Progenitor cell of endocrine pancreas (in vitro differentiated cells): ENCODE measurements at places on chromosomes 2 and 18.
A peak's percentile ranks its signal among the peaks of the same experiment; 100 is the strongest.

DNA sequence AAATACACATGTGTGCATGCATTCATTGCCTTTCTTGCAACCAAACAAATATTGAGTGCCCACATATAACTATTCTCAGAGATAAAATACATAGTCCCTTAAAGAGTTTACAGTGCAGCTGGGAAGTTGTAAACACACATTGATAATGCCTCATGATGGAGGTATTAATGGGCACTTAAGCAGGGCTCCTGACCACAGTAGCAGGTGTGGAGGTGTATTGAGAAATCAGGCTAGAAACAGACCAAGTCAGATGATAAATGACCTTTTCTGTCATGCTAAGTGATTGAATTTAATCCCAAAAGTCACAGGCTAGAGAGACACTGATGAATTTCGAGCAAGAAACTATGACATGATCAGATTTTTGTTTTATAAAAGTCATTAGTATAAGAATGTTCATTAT lies 157.7 kb downstream of the ZNF385B start:
- H3K4me3 ChIP-seq: no peak overlapping the region
- H3K27me3 ChIP-seq: no peaks in the 10 kb centered on the region
- H3K4me1 ChIP-seq: no peaks in the 10 kb centered on the region
- no peak overlapping the region for H3K27ac ChIP-seq

DNA sequence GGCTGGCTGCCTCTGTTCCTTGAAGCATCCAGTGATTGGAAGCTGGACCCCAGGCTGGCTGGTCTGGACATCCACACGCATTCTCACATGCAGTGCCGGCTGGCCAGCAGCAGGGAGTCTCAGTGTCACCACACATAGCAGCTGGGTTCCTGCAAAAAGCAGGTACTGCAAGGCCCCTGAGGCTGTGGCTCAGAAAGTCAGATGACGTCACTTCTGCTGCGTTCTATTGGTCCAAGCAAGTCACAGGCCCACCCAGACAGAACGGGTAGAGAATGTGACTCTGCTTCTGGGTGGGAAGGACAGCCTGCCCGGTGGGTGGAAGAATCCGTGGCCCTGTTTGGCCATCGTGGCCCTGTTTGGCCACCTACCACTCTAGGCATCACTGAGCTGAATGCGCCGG lies 51.3 kb upstream of the SPP2 start:
- H3K36me3 ChIP-seq: no peaks in the 10 kb centered on the region
- no peak for DNase-seq
- no peaks in the 10 kb centered on the region for H3K4me1 ChIP-seq
- H3K27ac ChIP-seq: no peak overlapping the region

DNA sequence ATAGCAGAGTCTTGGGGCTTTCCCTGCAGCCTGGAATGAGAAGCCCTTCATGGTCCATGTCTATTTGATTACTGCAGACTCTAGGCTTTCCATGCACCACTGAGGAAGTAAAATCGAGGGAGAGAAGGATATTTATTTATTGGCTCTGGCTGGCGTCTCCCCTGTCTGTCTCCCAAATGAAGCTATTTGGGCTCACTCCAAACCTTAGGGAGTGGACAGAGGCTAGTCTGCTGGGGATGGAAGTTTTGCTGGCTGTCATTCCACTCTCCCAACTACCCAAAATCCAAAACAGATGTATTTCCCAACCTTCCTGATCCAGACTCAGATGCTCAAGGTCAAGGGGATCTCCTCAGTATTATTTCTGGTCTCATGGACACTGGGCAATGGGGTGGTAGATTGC lies 33.7 kb downstream of the TMEM17 start:
- peaks cover 7% of the 10 kb centered on the region for H3K27me3 ChIP-seq
- peaks cover 12% of the 10 kb centered on the region for H3K4me1 ChIP-seq
- H3K4me3 ChIP-seq: no peak overlapping the region
- H3K36me3 ChIP-seq: no peaks in the 10 kb centered on the region
- no peak for DNase-seq
- H3K27ac ChIP-seq: no peak overlapping the region

GRCh38 chr18:57881818-57882413 lies 78.8 kb upstream of the ATP8B1 start:
- peak; percentile 49 for DNase-seq
- H3K4me1 ChIP-seq: no peaks in the 10 kb centered on the region
- no peaks in the 10 kb centered on the region for H3K27me3 ChIP-seq
- no peak overlapping the region for H3K4me3 ChIP-seq
- no peak overlapping the region for H3K27ac ChIP-seq

DNA sequence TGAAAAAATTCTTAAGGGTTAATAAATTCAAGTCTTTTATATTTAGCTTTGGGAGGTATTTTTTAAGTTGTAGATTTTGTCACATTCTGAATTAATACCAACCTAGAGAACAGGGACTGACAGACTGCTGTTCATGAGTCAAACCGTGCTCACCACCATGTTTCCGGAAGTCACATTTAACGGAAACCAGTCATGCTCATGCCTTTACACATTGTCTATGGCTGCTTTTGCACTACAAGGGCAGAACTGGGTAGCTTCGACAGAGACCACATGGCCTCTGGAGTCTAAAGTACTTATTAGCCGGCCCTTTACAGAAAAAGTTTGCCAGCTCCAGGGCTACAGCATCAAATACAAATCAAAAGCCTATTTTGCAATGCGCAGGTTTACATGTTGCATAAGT lies 33.3 kb downstream of the LONRF2 start:
- no peak overlapping the region for H3K4me3 ChIP-seq
- no peaks in the 10 kb centered on the region for H3K27me3 ChIP-seq
- peaks cover 9% of the 10 kb centered on the region for H3K4me1 ChIP-seq
- no peak for DNase-seq
- peaks cover 7% of the 10 kb centered on the region for H3K36me3 ChIP-seq
- no peak overlapping the region for H3K27ac ChIP-seq

- H3K4me3 ChIP-seq: no peak overlapping the region
- H3K36me3 ChIP-seq: no peaks in the 10 kb centered on the region
- no peak overlapping the region for H3K27ac ChIP-seq
- H3K27me3 ChIP-seq: no peaks in the 10 kb centered on the region
- DNase-seq: no peak
These were observed 158.0 kb upstream of the RAB6C start for GRCh38 chr2:129821445-129821844.

DNA sequence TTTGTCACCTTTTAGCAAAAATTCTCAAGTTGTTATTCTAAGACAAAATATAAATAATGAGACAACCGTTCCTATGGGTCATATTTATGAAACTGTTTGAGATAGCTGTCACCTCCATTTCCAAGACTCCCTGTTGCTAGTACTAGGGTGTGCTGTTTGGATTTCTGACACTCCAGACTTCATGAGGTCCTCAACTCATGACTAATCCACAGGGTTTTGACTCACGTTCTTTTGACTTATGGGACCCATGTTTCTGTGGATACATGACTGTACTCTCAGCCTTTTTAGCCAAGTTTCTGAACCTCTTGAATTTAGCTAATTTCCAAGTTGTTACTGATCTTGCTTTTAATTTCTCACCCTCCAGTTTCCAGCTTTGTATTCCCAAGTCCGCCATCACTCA lies 178.7 kb upstream of the FAM98A start:
- H3K27me3 ChIP-seq: no peaks in the 10 kb centered on the region
- H3K4me3 ChIP-seq: no peak overlapping the region
- DNase-seq: no peak
- peaks cover 3% of the 10 kb centered on the region for H3K4me1 ChIP-seq

DNA sequence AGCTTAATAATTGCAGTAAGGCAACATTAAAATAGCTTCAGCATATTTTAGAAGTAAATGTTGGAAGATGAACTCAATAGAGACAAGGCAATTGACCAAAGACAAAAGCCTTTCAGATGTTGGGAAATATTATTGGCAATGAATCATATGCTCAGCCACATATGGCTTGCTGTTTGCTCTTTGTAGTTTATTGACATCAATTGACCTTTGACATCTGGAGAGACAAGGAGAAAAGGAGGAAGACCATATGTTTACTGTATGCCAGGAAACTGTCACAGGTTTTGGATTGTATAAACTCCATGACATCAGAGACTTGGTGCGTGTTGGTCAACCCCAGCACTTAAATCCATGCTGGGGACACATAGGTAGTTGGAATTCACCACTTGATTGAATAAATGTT lies 60.6 kb upstream of the SLC16A14 start:
- H3K4me1 ChIP-seq: peaks cover 5% of the 10 kb centered on the region
- no peaks in the 10 kb centered on the region for H3K27me3 ChIP-seq
- H3K36me3 ChIP-seq: no peaks in the 10 kb centered on the region
- no peak for DNase-seq
- no peak overlapping the region for H3K27ac ChIP-seq

DNA sequence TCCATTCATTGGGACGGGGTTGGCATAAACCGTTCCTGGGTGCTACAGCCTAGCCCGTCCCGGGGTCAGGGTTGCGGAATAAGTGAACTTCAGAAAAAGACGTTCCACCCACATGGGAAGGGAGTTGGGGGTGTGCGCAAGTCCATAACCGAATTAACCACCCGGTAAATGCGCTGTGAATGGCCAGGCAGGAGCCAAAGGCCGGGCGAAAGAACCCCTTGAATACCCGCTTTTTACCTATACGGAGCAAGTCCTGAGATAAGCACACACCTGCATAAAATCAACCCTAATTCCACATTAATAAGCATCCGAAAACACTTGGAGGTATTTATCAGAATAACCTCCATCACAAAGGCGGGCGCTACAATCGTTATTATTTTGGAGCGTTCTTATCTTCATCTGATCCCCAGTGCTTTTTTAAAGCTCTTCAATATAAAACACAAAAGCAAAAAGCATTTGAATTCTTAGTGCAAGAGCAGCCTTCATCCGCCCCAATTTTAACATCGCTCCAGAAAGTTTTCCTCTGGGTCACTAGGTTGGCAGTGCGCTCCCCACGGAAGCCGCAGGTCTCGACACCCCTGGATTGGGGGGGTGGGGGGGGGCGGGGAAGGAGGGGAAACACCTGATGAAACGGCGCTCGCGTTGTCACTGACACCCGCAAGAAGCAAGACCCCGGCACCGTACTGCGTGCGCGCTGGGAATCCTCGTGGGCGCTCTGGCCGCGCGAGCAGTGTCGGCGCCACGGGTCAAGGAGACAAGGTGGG lies 1.2 kb downstream of the SATB2 start:
- peak overlapping the region; percentile 91 for H3K27ac ChIP-seq
- DNase-seq: no peak
- peak overlapping the region; percentile 66 for H3K4me3 ChIP-seq
- no peaks in the 10 kb centered on the region for H3K36me3 ChIP-seq

- no peak overlapping the region for H3K4me3 ChIP-seq
- DNase-seq: no peak
- H3K27ac ChIP-seq: no peak overlapping the region
These were observed 17.8 kb upstream of the KLHL30 start for GRCh38 chr2:238120463-238121298.

- no peaks in the 10 kb centered on the region for H3K36me3 ChIP-seq
- DNase-seq: no peak
- H3K4me1 ChIP-seq: peaks cover 3% of the 10 kb centered on the region
- H3K4me3 ChIP-seq: no peak overlapping the region
- H3K27ac ChIP-seq: no peak overlapping the region
These were observed 274.3 kb downstream of the PRKCE start for GRCh38 chr2:45925636-45926366.

DNA sequence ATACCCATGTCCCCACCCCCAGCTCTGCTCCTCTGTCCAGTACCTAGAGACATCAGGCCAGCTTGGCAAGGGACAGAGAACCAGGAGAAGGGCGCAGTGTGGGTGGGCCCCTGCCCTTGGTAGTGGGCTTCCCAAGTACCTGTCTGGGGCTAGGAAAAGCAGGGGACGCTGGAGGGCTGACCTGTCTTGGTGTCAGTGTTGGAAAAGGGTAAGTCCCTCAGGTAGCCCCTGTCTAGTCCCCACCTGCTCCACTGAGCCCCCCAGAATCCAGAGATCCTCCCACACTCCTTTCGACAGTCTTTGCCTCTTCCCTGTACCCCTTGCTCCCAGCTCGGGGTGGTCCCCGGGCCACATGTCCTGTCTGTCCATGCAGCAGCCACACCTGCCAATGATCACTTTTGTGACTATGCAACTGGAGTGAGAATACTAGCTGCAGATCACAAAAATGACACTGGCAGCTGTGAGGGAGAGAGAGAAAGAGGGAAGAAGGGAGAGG lies 14.6 kb downstream of the DNAJB2 start:
- H3K27me3 ChIP-seq: peaks cover 18% of the 10 kb centered on the region
- H3K4me1 ChIP-seq: peaks cover 3% of the 10 kb centered on the region
- no peaks in the 10 kb centered on the region for H3K36me3 ChIP-seq
- DNase-seq: no peak
- peak overlapping the region; percentile 18 for H3K4me3 ChIP-seq
- H3K27ac ChIP-seq: no peak overlapping the region

DNA sequence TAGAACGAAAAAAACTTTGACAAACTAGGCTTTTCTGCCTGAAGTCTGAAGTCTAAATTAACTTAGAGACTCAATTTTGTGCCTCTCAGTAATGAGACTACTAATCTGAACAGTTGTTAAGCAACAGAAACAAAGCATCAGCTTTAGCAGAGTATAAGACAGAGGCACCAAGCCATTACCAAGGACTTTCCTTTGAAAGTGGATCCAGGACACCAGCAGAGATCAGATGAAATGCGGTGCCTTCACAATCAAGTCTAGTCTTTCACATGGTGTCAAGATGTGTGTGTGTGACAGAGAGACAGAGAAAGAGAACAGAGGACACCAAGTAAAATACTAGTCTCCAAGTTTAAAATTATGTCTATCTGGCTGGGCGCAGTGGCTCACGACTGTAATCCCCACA lies 1502.9 kb downstream of the LRP1B start:
- H3K27ac ChIP-seq: no peak overlapping the region
- DNase-seq: no peak
- H3K36me3 ChIP-seq: no peaks in the 10 kb centered on the region
- H3K4me1 ChIP-seq: no peaks in the 10 kb centered on the region
- no peaks in the 10 kb centered on the region for H3K27me3 ChIP-seq
- no peak overlapping the region for H3K4me3 ChIP-seq

GRCh38 chr2:137870682-137871081 lies 93.6 kb upstream of the HNMT start:
- no peak overlapping the region for H3K27ac ChIP-seq
- no peak for DNase-seq
- H3K36me3 ChIP-seq: no peaks in the 10 kb centered on the region

GRCh38 chr2:102187496-102188150 lies 800 bp downstream of the IL1RL2 start:
- peak overlapping the region; percentile 41 for H3K27ac ChIP-seq
- H3K4me1 ChIP-seq: peaks cover 4% of the 10 kb centered on the region
- DNase-seq: no peak
- peaks cover 33% of the 10 kb centered on the region for H3K27me3 ChIP-seq

- H3K27me3 ChIP-seq: no peaks in the 10 kb centered on the region
- H3K4me1 ChIP-seq: no peaks in the 10 kb centered on the region
- no peaks in the 10 kb centered on the region for H3K36me3 ChIP-seq
- H3K4me3 ChIP-seq: no peak overlapping the region
These were observed 2082.4 kb upstream of the PIK3C3 start for GRCh38 chr18:39872651-39873050.

DNA sequence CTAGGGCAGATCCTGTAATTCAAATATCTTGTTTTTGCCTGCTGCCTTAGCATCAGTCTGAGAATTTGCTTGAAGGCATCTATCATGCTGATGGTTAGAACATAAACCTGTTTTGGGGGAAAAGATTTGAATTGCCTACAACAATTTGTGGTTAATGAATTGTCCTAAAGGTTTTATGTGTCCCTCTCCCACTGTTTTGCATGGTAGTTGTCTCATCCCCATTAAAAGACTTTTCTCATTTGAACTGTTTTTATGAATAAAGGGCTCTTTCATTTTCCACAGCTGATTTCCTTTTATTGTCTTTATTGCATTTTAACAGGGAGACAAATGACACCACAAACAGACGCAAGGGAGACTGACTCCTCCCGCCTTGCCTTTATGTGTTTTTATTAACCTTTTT lies 275.6 kb downstream of the PIK3C3 start:
- no peak overlapping the region for H3K4me3 ChIP-seq
- H3K27me3 ChIP-seq: no peaks in the 10 kb centered on the region
- no peak overlapping the region for H3K27ac ChIP-seq
- H3K4me1 ChIP-seq: peaks cover 1% of the 10 kb centered on the region
